Left hindlimb (tissue), 1 donor: ENCODE measurements at places on chromosomes 13 and 19.

DNA sequence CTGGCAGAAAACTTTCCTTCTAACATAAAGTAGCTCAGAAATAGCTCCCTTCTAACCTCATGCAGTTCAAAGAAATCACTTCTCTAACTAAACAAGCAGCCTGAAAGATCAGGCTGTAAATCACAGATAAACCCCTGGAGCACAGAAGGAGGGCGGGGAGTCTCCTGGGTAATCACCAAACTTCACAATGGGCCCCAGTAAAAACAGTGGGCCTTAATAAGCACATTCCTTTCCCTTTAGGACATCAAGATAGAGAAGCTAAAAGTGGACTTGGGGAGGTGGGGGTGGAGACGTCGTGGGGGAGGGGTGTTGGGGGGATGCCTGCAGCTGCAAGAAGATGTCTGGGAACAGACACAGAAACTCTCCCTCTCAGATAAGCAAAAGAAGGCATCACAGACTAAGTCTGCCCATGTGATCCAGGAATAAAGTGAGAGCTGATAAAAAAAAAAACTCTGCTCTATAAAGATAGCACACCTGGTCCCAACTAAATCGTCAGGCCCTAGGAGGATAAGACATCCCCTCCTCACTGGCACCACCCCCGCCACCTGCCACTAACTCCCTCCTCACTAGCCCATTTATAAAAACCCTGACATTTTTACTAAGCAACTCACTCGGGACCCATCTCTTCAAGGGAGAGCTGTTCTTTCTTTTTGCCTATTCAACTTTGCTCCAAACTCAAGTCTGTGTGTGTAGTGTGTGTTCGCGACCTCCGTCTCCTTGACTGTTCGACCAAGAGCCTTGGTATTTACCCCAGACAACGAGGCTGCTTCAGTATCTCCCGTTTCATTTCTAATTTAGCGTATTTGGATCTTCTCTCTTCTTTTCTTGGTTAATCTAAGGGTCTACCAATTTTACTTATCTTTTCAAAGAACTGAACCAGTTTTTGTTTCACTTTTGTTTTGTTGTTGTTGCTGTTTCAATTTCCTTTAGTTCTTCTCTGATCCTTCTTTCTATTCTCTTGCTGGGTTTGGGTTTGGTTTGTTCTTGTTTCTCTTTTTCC is 31.7 kb downstream of the DNAJC15 start:
- no peak for DNase-seq

- no peak for DNase-seq
Observed at GRCh38 chr13:101382701-101383100, 33.6 kb downstream of the NALCN start.

DNA sequence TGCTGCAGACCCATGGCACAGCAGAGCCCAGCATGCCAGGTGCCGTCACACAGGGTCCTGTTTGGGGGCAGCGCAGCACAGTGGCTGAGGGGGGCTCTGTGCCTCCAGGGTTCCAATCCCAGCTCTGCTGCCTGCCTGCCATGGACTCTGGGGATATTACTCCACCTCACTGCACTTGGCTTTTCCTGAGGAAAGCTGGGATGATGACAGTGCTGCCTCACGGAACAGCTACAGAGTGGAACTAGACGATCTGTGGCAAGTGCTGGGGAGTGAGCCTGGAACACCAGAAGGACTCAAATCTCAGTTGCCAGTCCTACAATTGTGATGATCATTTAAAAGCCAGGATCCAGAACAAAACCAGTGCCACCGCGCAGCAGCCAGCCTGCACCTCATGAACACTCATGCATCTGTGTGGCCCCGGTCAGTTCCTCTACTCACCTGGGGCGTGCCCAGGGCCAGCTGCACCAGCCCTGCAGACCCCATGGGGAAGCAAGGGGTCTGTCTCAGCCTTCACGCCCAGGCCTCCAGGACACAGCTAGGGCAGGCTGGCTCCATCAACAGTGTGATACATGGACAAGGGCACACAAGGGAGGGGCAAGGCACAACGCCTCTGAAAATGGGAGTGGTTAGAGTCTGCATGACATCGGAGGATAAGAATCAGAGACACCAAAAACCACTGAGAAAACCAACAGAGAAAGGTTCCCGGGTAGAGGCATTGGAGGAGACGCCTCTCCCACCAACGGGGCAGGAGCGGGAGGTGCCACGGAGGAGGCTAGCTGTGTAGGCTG is 55.2 kb downstream of the ATP7B start:
- peak; percentile 44 for DNase-seq

- no peak for DNase-seq
Observed at GRCh38 chr13:73960474-73960873, 173.7 kb downstream of the KLF12 start.

DNA sequence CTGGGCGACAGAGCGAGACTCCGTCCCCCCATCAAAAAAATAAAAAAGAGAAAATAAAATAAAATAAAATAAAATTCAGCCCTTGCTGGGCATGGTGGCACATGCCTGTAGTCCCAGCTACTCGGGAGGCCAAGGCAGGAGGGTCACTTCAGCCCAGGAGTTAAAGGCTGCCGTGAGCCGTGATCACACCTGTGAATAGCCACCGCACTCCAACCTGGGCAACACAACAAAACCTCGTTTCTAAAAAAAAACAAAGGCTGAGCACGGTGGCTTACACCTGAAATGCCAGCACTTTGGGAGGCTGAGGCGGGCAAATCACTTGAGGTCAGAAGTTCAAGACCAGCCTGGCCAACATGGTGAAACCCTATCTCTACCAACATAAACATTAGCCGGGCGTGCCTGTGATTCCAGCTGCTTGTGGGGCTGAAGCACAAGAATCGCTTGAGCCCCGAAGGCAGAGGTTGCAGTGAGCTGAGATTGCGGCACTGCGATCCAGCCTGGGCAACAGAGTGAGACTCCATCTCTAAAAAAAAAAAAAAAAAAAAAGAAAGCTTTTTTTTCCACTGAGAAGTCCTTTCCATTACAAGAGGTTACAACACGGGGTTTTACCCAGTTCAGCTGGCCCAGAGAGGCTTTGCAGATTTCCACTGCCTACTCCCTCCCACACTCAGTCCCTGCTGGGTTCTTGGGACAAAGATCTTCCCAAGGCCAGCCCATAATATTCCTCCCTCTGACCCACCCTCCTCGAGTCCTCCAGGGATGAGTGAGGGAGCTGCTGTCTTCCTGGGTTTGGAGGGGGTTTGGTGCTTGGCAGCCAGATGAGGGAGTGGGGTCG is 6.4 kb downstream of the ANGPTL4 start:
- DNase-seq, result no peak

- DNase-seq, result no peak
Observed at GRCh38 chr13:79660361-79660760, 179.4 kb downstream of the NDFIP2 start.

GRCh38 chr19:5590151-5590864 is 22.6 kb upstream of the TINCR start:
- DNase-seq, result no peak

DNA sequence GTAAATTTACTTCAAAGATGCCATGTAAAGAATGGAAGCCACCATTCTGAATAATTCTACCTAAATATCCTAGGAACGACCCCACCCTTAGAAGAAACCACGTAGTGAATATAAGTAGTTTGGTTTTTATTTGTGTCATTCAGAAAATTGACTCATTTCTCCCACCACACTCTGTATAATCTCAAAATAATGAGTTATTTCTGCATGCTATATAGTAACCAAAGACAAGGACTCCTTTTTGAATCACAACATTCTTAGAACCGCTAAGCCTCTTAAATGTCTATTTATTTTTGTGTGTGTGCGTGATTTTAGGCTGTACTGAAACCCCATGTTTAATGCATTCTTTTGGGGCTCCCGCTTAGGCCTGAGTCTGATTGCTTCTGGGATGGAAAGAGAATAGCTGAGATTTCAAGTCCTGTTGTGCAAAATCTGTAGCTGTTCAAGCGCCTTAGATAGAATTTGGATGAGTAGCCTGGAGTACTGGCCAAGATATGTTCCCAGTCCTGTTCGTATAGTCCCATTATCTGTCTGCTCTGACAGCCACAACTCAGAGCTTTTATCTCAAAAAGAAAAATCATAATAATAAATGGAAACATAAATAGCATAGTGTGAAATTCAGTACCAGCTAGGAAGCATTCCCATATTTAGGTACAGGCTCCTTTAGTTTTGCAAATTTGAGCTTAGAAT is 532.4 kb upstream of the NBEA start:
- DNase-seq, result no peak

GRCh38 chr13:111629926-111630325 is 309.5 kb downstream of the TEX29 start:
- DNase-seq, result no peak

GRCh38 chr19:4730740-4731171 is 7.1 kb upstream of the DPP9 start:
- DNase-seq, result no peak

DNA sequence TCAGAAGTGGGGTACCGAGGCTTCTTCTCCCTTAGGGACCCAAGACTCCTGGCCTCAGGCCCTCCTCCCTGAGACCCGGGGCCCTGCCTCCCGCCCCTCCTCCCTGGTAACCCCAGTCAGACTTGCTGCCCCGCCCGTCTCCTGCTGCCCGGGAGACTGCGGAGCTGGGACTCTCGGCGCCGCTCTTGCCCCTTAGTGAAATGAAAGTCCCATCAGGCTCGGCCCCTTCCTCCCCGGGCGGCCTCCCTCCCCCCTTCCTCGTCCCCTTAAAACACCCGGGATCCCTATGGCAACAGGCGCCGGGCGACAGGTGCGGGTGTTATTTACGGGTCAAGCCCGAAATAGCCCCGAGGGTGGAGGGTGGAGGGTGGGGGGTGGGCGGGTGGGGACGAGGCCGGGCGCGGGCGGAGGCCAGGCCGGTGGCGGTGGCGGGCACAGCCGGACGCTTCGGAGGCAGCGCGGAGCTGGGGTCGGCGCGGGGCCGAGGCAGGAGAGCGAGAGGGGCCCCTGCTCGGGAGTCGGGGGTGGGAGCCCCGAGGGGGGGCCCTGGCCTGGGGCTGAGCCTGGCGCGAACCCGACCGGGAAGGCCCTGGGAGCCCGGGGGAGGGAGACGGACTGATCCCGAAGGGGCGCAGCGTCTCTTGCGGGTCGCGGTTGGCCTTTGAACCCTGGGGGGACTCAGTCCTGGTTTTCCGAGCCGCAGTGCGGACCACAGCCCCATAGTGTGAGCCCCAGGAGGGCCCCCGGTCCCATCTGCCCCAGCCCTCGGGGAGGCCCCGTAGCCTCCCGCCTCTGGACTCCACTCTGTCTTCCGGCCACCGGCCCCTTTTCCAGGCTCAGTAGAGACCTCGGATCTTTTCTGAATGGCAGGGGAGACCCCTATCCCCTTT is at the start of gene CACNG6:
CACNG6 (plus strand) TSS at position 414 of the 890 bp plus-strand sequence. CDS start 1,241 bp downstream, outside the sequence.
- peak; percentile 48 for DNase-seq

GRCh38 chr13:95552539-95553441 is at the start of gene CLDN10:
Gene CLDN10, plus strand, starts transcription at chr13:95552720. Its CDS starts 34 bp downstream, at chr13:95552754.
- DNase-seq, result peak; percentile 50

DNA sequence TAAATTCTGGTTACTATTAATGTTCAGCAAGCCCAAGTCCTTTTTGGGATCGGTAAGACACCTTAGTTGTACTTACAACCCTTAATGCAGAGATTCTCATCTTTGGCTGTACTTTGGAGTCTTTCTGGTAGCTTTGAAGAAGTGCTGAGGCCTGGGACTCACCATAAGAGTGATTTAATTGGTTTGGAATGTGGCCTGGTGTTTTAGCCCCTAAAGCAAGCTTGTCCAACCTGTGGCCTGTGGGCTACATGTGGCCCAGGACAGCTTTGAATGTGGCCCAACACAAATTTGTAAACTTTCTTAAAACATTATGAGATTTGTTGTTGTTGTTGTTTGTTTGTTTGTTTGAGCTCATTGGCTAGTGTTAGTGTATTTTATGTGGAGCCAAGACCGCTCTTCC is 215.3 kb downstream of the ZIC5 start:
- DNase-seq, result no peak

DNA sequence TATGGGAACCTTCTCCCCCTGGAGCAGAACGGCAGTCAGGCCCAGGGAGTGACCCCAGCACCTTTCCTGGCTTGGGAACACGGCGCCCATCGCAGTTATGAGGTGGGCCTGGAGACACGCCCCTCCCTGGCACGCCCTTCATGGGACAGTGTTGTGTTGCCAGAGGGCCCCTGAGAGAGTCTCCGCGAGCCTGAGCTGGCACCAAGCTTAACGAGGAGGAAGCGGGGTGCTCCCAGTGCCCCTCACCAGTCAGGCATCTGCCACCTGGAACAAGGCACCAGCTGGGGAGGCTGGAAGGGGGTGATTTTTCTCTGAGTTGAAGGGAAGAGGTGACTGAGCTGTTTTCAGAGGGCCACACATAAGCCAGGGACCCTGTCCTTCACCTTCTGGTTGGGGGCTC is 180.6 kb downstream of the KDM4B start:
- no peak for DNase-seq

DNA sequence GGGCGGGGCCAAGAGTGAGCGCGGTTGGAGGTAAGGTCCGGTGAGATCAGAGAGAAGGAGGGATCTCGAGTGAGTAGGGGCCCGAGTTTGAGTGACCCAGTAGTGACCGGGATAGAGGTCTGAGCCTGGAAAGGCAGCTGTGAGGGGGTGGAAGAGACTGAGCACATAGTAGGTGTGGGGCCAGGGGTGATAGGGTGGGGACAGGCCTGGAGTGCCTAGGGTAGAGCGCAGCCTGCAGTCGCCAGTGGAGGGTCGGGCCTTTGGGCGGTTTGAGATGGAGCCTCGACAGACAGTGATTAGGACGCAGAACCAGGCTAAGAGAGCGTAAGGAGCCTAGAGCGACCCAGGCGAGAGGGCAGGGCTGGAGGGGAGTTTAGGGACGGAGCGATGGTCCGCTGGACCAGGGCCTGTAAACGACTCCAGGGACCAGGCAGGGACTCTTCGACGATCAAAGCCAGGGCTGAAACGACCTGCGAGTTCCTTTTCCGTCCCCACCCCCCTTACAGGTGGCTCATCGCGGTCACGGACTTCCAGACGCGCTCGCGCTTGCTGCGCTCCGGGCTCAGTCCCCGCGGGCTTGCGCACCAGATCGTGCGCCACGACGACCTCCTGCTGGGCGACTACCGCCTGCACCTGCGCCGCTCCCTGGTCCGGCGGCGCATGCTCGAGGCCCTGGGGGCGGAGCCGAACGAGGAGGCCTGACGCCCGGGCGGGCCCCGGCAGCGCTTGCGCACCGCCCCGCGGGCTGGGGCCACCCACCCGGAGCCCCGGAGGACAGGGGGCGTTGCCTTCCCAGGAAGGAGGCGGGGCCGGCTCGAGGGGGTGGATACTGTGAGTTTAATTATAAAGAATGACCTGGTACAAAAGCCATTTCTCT is 9.4 kb downstream of the C19orf81 start:
- peak; percentile 67 for DNase-seq
